Esophagus squamous epithelium (tissue), 5 donors: ENCODE measurements at places on chromosomes 12 and 14. TPM values are rescaled to one million over a fixed set of nuclear protein-coding genes. Genes with fewer than 3 reads are reported as not detected.

- H3K4me1 ChIP-seq, result no peaks in the 10 kb centered on the region
- no peak overlapping the region for H3K27ac ChIP-seq
- DNase-seq, result no peak
- H3K4me3 ChIP-seq, result no peak overlapping the region
- no peaks in the 10 kb centered on the region for H3K36me3 ChIP-seq
- no peaks in the 10 kb centered on the region for H3K27me3 ChIP-seq
Measured at GRCh38 chr14:42550310-42550709, 943.6 kb downstream of the LRFN5 start.

DNA sequence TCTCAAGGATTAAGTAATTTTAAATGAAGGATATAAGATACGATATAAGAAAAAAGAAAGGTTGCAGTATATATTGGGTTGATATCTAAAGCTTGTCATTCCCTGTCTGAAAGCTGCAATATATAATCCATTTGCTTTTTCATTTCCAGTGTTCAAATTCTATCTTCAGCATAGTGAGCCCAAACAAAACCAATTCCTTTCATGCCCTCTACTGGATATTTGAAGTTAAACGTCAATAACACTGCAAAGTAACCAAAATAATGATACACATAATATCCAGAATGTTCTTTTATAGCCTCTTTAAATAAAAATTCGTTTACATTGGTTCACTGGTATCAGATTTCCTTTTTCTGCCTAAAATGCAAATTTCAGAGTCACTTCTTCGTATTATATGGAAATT is 64.5 kb upstream of the DAAM1 start:
- no peak overlapping the region for H3K27ac ChIP-seq
- no peak for DNase-seq
- H3K36me3 ChIP-seq, result no peaks in the 10 kb centered on the region
- no peak overlapping the region for H3K4me3 ChIP-seq

DNA sequence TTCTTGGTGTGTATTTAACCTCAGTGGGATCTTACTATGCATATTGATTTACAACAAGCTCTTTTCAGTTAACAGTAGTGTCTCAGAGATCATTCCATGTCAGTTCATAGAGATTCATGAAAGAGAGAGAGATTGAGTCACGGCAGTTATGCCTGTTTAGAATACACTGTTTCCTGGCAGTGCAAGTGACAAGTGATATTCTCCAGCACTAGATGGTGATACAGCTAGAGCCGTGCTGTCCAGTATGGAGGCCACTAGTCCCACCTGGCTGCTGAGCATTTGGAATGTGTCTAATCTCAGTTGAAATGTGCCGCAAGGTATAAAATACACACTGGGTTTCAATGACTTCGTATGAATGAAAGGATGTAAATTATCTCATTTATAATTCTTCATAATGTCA is 184.4 kb downstream of the SUDS3 start:
- no peak overlapping the region for H3K27ac ChIP-seq
- no peaks in the 10 kb centered on the region for H3K4me1 ChIP-seq
- H3K4me3 ChIP-seq, result no peak overlapping the region
- H3K36me3 ChIP-seq, result no peaks in the 10 kb centered on the region
- no peaks in the 10 kb centered on the region for H3K27me3 ChIP-seq

DNA sequence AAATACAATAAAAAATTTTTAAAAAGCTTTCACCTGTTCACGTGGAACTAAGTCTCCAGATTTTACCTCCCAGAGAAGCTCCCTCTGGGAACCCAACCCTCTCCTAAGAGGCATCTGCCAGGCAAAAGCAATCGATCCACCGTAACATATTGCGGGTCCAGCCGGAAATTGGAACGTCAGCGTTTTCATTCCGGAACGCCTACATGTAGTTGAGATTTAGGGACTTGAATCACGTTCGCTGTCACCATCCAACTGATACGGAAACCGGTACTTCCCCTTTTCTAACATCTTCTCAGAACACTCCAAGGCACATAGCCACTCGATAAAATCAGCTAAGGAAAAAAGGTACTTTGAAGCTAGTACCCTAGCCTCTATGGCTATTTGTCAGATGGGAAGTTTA is 70.3 kb downstream of the COX16 start:
- no peak for DNase-seq
- H3K4me3 ChIP-seq, result no peak overlapping the region
- H3K36me3 ChIP-seq, result no peaks in the 10 kb centered on the region
- H3K4me1 ChIP-seq, result no peaks in the 10 kb centered on the region
- no peaks in the 10 kb centered on the region for H3K27me3 ChIP-seq
- H3K27ac ChIP-seq, result no peak overlapping the region

GRCh38 chr14:101119830-101120571 is 216.5 kb upstream of the RTL1 start:
- H3K27ac ChIP-seq, result no peak overlapping the region
- no peaks in the 10 kb centered on the region for H3K36me3 ChIP-seq
- H3K4me3 ChIP-seq, result peak overlapping the region; percentile 21
- H3K27me3 ChIP-seq, result peaks cover 9% of the 10 kb centered on the region
- no peaks in the 10 kb centered on the region for H3K4me1 ChIP-seq
- DNase-seq, result no peak

DNA sequence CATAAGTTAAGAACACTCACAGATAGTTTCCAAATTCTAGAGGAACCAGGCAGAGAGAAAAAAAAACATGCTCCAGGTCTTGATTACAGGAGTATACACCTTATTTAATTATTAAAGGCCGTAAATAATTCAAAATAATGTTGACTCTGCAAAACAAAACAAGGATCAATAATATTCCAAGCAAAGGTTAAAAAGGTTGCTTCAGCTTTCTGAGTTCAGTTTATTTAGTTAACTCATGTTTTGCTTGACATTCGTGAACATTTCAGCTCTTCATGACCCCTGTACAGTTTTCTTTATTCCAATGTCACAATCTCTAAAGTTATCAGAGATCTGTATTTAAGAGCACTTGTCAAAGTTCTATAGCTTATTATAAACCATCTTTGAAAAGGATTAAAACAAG is 19.6 kb downstream of the KLRF2 start:
- H3K27me3 ChIP-seq, result no peaks in the 10 kb centered on the region
- no peak overlapping the region for H3K4me3 ChIP-seq
- H3K36me3 ChIP-seq, result no peaks in the 10 kb centered on the region
- H3K27ac ChIP-seq, result no peak overlapping the region
- H3K4me1 ChIP-seq, result peaks cover 9% of the 10 kb centered on the region

GPD1 gene
- not detected for total RNA-seq

DNA sequence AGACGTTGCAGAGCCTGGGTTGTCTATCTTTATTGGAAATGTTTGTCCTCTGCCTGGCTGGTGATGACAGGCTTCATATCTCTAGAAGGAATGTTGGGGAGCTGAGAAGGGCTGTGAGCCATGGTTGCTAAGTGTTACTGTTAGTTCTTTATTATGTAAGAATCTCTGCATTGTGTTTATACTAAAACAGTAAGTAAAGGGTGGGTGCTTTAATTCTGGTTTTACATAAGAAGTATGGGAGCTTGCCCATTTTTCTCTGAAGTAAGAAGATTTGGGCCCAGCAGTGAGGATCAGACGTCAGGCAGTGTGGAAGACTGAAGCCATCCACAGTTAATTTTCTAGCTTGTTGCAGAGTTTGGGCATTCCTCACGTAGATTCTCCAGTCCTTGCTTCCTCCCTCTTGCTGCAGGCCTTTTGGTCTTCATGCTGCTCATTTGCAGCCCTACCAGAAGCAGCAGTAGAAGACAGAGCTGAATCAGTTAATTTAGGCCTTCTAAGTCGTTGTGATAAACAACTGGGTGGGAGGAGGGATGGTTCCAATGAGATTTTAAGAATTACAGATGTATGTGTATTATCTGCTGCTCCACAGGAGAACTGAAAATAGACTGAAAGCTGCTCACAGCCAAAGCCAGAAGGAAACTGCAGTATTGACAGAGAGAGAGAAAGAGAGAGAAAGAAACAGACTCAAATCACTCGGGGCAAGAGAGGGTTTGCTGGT is 21.4 kb downstream of the WNT5B start:
- no peak overlapping the region for H3K4me3 ChIP-seq
- no peaks in the 10 kb centered on the region for H3K27me3 ChIP-seq
- peaks cover 39% of the 10 kb centered on the region for H3K36me3 ChIP-seq
- no peak overlapping the region for H3K27ac ChIP-seq
- peaks cover under 1% of the 10 kb centered on the region for H3K4me1 ChIP-seq

DNA sequence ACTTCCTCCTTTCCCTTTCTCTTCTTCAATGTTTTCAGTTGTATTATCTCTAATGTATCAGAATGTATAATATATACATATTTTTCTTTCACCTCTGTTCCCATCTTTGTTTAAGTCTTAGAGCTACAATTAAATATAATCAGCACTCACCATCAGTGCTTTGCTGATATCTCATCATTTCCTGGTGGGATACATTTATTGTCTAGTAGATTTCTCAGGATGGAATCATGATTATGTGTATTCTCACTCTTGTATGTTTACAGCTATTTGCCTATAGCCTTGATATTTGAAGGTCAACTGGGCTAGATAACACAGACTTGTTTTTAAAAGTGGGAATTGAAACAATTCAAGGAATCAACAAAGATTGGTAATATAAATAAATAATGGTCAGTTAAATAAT is 124.9 kb upstream of the EEA1 start:
- H3K36me3 ChIP-seq, result no peaks in the 10 kb centered on the region
- no peak overlapping the region for H3K4me3 ChIP-seq
- H3K4me1 ChIP-seq, result no peaks in the 10 kb centered on the region
- no peak for DNase-seq
- H3K27ac ChIP-seq, result no peak overlapping the region
